ENCODE measurements at places on chromosomes 13 and 19.

DNA sequence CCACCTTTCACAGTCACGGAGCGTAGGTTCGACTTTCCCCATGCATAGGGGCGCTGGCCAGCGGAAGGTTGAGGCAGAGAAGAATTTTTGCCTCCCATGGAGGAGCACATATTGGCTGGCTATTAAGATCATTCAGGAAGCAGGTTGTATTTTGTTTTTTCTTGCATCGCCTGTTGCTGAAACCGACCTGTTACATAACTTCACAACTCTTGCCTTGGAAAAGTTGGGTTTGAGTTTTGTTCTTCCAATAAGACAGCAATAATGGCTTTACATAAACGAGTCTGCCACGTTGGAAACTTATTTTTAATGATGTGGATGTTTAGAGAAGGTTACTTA lies 1.4 kb downstream of the UPF1 start:
- peaks cover 27% of the 10 kb centered on the region for H3K4me1 ChIP-seq
- H3K36me3 ChIP-seq, result peaks cover 17% of the 10 kb centered on the region
- peak overlapping the region; percentile 98 for H3K4me3 ChIP-seq
- no peak for DNase-seq
- peak overlapping the region; percentile 77 for H3K27ac ChIP-seq

- peaks cover 39% of the 10 kb centered on the region for H3K4me1 ChIP-seq
- no peaks in the 10 kb centered on the region for H3K36me3 ChIP-seq
- H3K27me3 ChIP-seq, result peaks cover 12% of the 10 kb centered on the region
- peak overlapping the region; percentile 95 for H3K27ac ChIP-seq
- H3K4me3 ChIP-seq, result no peak overlapping the region
- DNase-seq, result peak; percentile 31
Measured at GRCh38 chr13:21079761-21080592, 18.6 kb upstream of the LATS2 start.

- peaks cover 23% of the 10 kb centered on the region for H3K27me3 ChIP-seq
- peak overlapping the region; percentile 91 for H3K4me3 ChIP-seq
- H3K4me1 ChIP-seq, result peaks cover 12% of the 10 kb centered on the region
Measured at GRCh38 chr19:15223649-15224361, 8.4 kb downstream of the EPHX3 start.

DNA sequence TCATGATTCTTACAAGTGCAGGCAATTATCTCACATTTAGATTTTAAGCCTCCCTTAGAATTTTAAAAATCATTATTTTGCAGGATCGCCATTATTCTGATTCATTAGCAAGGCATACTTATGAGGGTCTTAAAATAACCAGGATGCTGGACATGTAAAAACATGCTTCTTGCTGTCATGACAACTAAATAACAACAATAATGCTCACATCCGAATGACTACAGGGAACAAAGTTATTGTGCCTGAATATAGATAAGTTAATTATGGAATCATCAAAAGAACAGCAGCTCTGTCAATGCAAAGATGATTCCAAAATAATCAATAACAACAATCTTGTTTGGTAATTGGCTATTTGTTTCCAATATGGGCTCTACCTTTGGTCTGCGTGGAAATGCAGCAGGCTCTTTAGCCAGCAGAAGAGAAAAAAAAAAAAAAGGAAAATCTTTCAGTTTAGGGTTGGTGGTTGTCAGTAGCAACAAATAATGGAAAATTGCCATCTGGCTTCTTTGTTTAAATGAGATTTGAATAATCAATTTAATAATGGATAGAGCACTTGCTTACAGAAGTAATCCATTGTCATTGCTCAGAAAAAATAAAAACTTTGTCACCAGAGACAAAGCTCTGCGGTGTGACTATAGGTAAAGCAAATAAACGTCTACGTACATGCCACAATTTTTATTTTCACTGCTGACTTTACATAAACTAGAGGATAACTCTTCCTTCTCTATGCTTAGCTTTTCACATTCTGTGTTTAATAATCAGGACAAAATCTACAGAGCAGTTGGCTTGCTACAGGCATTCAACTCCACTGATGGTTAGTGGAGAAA lies 468.9 kb upstream of the TSHZ3 start:
- no peaks in the 10 kb centered on the region for H3K27me3 ChIP-seq
- peaks cover 5% of the 10 kb centered on the region for H3K4me1 ChIP-seq
- H3K27ac ChIP-seq, result no peak overlapping the region
- H3K4me3 ChIP-seq, result no peak overlapping the region
- DNase-seq, result no peak

- peaks cover 24% of the 10 kb centered on the region for H3K27me3 ChIP-seq
- no peak overlapping the region for H3K4me3 ChIP-seq
- H3K36me3 ChIP-seq, result peaks cover 7% of the 10 kb centered on the region
- no peak overlapping the region for H3K27ac ChIP-seq
Measured at GRCh38 chr19:40513345-40513678, 46.5 kb downstream of the SPTBN4 start.

GRCh38 chr19:6484230-6484629 lies 2.6 kb upstream of the DENND1C start:
- H3K4me3 ChIP-seq, result no peak overlapping the region
- no peaks in the 10 kb centered on the region for H3K36me3 ChIP-seq
- H3K4me1 ChIP-seq, result peaks cover 4% of the 10 kb centered on the region
- H3K27me3 ChIP-seq, result peaks cover 3% of the 10 kb centered on the region
- DNase-seq, result no peak
- no peak overlapping the region for H3K27ac ChIP-seq

- DNase-seq, result no peak
- peaks cover 5% of the 10 kb centered on the region for H3K4me1 ChIP-seq
- no peak within 1 kb of the TSS for H3K27ac ChIP-seq
- H3K27me3 ChIP-seq, result peaks cover 8% of the 10 kb centered on the region
- H3K36me3 ChIP-seq, result peaks cover 7% of the 10 kb centered on the region
Measured at GRCh38 chr19:49387936-49388372, at the start of gene KASH5. Gene KASH5, plus strand, starts transcription at chr19:49388249. Its CDS starts 2,635 bp downstream, at chr19:49390884.

DNA sequence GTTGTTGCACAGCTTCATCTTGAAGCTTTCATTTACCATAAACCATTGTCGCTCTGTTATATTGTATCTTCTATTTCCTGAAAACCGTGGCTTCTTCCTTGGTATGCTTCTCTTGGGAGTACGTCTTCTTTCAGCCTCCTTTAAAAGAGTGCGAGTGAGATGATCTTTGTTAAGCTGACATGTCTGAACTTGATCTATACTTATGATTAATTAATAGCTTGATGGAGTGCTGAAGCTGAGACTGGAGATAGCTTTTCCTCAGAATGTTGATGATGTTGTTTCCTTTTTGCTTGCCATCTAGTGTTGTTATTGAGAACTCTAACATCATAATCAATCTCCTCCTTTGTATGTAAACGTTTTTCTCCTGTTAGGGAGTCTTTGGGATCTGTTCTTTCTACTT lies 529.3 kb upstream of the SPRY2 start:
- no peak for DNase-seq
- H3K27me3 ChIP-seq, result no peaks in the 10 kb centered on the region
- no peaks in the 10 kb centered on the region for H3K36me3 ChIP-seq
- H3K4me1 ChIP-seq, result no peaks in the 10 kb centered on the region

DNA sequence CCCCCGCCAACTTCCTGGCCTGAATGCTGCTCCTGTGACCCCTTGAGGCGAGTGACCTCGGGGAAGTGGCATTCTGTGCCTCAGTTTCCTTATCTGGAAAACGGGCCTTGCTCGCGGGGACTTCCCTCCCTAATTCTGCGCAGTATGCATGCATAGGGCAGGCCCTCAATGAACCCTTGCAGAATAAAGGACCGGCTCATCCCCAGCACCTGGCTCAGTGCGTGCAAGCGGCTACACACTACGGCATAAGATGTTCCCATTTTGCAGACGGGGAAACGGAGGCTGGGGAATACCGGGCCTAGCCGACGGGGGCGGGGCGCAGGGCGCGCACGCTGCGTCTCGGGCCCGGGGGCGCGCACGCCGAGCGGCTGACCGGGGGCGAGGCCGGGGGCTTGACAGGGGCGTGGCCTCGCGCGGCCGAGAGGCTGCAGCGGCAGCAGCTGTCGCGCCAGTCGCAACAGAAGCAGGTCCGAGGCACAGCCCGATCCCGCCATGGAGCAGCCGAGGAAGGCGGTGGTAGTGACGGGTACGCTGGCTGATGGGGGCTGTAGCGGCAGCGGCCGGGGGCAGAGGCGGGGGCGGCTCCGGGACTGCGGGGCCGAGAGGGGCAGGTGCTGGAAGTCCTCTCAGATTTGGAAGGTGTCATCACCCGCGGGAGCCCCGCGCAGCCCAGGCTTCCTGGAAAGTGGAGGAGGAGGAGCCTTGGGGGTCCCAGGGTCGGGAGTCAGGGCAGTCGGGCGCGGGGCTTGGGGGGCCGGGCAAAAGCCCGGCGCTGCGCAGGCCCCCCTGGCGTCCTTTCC lies at the start of gene PGPEP1:
Gene PGPEP1, plus strand, starts transcription at position 409 of the 800 bp plus-strand sequence. Its CDS starts 84 bp downstream, at position 493.
- peak; percentile 70 for DNase-seq
- H3K36me3 ChIP-seq, result peaks cover 9% of the 10 kb centered on the region
- H3K4me1 ChIP-seq, result peaks cover 9% of the 10 kb centered on the region
- H3K4me3 ChIP-seq, result peak within 1 kb of the TSS; percentile 88
- H3K27ac ChIP-seq, result no peak within 1 kb of the TSS

GRCh38 chr13:34777914-34778303 lies 164.2 kb upstream of the NBEA start:
- H3K27ac ChIP-seq, result no peak overlapping the region
- DNase-seq, result no peak
- no peaks in the 10 kb centered on the region for H3K36me3 ChIP-seq
- H3K4me3 ChIP-seq, result no peak overlapping the region
- no peaks in the 10 kb centered on the region for H3K4me1 ChIP-seq

GRCh38 chr19:34180273-34180672 lies 8.0 kb downstream of the LSM14A start:
- peaks cover 1% of the 10 kb centered on the region for H3K27me3 ChIP-seq
- peak overlapping the region; percentile 21 for H3K4me3 ChIP-seq
- H3K36me3 ChIP-seq, result no peaks in the 10 kb centered on the region
- peaks cover 37% of the 10 kb centered on the region for H3K4me1 ChIP-seq
- no peak for DNase-seq

- H3K36me3 ChIP-seq, result peaks cover 54% of the 10 kb centered on the region
- no peak for DNase-seq
- peaks cover 2% of the 10 kb centered on the region for H3K4me1 ChIP-seq
- H3K27ac ChIP-seq, result no peak overlapping the region
- no peak overlapping the region for H3K4me3 ChIP-seq
Measured at GRCh38 chr19:24069905-24070657, 16.9 kb upstream of the ZNF254 start.

- H3K36me3 ChIP-seq, result peaks cover 3% of the 10 kb centered on the region
- H3K4me3 ChIP-seq, result peak within 1 kb of the TSS; percentile 89
- H3K27me3 ChIP-seq, result peaks cover 20% of the 10 kb centered on the region
- H3K27ac ChIP-seq, result peak within 1 kb of the TSS; percentile 63
- peak; percentile 36 for DNase-seq
Measured at GRCh38 chr13:20702915-20703779, at the start of gene IL17D. Gene IL17D, plus strand, starts transcription at chr13:20703699. Its CDS starts 303 bp downstream, at chr13:20704002.

- no peak overlapping the region for H3K27ac ChIP-seq
- peaks cover 37% of the 10 kb centered on the region for H3K27me3 ChIP-seq
- H3K4me3 ChIP-seq, result peak overlapping the region; percentile 79
- no peak for DNase-seq
- peaks cover 14% of the 10 kb centered on the region for H3K36me3 ChIP-seq
Measured at GRCh38 chr19:6590258-6590826, 608 bp downstream of the CD70 start.

GRCh38 chr19:6772028-6772865 lies at the start of gene VAV1:
Gene VAV1, plus strand, starts transcription at chr19:6772708. Its CDS starts 100 bp downstream, at chr19:6772808.
- H3K36me3 ChIP-seq, result peaks cover 18% of the 10 kb centered on the region
- H3K27ac ChIP-seq, result no peak within 1 kb of the TSS
- peaks cover 13% of the 10 kb centered on the region for H3K27me3 ChIP-seq
- no peaks in the 10 kb centered on the region for H3K4me1 ChIP-seq
- no peak for DNase-seq

DNA sequence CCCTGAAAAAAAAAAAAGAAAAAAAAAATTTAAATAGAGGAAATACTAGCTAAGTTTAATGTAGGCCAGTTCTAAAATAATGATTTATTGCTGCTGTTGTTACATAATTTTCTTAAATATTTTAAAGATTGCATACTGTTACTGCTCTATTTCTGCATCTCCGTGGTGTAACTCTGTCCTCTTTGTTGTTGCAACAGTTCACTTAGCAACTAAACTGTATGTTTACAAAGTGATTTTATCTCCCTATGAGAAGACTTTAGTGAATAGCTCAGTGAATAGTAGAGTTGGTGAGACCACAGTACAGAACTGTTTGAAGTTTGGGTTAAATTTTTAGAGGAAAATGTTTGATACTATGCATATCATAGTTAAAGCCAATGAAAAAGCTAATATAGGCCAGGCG lies 19.4 kb downstream of the BRCA2 start:
- H3K27ac ChIP-seq, result peak overlapping the region; percentile 48
- H3K27me3 ChIP-seq, result no peaks in the 10 kb centered on the region
- DNase-seq, result no peak
- H3K4me1 ChIP-seq, result no peaks in the 10 kb centered on the region

DNA sequence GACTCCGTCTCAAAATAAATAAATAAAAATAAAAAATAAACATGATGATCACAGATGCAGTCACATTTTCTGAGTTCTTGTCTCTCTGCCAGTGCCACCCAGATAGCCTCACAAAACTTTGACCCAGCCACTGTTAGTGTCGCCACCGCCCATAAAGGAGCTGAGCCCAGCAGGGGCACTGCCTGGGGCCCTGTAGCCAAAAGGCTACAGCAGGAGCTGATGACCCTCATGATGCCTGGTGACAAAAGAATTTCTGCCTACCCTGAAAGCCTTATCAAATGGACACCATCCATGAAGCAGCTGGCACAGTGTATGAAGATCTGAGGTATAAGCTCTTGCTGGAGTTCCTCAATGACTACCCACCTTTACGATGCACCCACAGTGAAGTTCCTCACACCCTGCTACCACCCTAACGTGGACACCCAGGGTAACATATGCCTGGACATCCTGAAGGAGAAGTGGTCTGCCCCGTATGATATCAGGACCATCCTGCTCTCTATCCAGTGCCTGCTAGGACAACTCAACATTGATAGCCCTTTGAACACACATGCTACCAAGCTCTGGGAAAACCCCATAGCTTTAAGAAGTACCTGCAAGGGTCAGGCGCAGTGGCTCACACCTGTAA lies 18.3 kb downstream of the ZNF587 start:
- no peak for DNase-seq
- peaks cover 9% of the 10 kb centered on the region for H3K27me3 ChIP-seq
- no peak overlapping the region for H3K4me3 ChIP-seq
- H3K36me3 ChIP-seq, result peaks cover 41% of the 10 kb centered on the region
- H3K27ac ChIP-seq, result peak overlapping the region; percentile 48

DNA sequence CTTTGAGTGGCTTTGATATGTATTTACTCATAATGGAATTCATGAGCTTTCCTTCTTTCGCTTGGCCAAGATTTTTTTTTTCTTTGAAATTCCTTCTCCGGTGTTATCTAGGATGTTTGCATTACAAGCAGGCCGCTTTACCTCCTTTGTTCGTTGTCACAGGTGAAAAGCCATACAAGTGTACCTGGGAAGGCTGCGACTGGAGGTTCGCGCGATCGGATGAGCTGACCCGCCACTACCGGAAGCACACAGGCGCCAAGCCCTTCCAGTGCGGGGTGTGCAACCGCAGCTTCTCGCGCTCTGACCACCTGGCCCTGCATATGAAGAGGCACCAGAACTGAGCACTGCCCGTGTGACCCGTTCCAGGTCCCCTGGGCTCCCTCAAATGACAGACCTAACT lies 16.7 kb downstream of the KLF5 start:
- H3K27me3 ChIP-seq, result no peaks in the 10 kb centered on the region
- peaks cover 8% of the 10 kb centered on the region for H3K4me1 ChIP-seq
- no peak overlapping the region for H3K27ac ChIP-seq
- H3K4me3 ChIP-seq, result peak overlapping the region; percentile 16
- peak; percentile 18 for DNase-seq
- H3K36me3 ChIP-seq, result no peaks in the 10 kb centered on the region

Data from endothelial cell (in vitro differentiated cells).